ENCODE measurements at places on chromosomes 6 and 20.

DNA sequence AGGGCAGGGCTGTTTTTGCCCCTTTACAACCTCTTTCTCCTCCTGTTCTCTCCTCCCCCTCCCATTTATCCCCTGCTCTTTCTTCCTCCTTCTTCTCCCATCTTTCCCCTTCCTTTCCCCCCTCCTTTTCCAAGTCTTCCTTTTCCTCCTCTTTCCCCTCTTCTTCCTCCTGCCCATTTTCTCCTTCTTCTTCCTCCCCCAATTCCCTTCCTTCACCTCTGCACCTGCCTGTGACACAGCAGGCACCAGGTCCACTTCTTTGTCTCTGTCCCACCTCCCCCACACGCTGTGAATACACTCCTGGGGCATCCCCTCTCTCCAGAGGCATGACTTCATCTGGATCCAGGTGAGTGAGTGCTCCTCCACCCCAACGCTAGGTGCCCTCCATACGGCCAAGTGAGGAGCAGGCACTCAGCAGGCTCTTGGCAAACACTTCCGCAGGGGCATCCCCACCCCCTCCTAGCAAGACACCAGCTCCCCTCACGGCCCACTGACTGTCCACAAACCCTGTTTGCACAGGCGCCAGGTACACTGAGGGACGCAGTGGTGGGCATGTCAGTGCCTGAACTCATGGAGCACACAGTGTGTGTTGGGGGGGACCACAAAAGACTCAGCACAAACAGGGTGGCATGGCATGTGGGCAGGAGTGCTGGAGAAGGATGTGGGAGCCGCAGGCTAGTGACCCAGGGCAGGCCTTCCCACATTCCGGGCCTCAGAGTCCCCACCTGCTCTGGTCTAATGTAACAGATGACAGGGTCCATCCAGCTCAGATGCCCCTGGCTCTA is 10.7 kb upstream of the TLDC2 start:
- no peak for DNase-seq

- no peak for DNase-seq
Observed at GRCh38 chr20:43937591-43937990, 22.9 kb downstream of the TOX2 start.

- no peak for DNase-seq
Observed at GRCh38 chr20:35311409-35311808, 19.2 kb upstream of the FAM83C start.

DNA sequence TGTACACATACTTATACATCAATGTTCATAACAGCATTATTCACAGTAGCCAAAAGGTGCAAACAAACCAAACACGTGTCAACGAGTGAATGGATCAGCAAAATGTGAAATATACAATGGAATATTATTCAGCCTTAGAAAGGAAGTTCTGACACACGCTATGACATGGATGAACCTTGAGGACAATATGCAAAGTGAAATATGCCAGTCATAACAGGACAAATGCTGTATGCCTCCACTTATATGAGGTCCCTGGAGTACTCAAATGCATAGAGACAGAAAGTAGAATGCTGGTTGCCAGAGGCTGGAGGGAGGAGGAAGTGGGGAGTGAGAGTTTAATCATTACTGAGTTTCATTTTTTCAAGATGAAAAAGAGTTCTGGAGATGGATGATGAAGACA is 37.8 kb upstream of the IGF2R start:
- no peak for DNase-seq

DNA sequence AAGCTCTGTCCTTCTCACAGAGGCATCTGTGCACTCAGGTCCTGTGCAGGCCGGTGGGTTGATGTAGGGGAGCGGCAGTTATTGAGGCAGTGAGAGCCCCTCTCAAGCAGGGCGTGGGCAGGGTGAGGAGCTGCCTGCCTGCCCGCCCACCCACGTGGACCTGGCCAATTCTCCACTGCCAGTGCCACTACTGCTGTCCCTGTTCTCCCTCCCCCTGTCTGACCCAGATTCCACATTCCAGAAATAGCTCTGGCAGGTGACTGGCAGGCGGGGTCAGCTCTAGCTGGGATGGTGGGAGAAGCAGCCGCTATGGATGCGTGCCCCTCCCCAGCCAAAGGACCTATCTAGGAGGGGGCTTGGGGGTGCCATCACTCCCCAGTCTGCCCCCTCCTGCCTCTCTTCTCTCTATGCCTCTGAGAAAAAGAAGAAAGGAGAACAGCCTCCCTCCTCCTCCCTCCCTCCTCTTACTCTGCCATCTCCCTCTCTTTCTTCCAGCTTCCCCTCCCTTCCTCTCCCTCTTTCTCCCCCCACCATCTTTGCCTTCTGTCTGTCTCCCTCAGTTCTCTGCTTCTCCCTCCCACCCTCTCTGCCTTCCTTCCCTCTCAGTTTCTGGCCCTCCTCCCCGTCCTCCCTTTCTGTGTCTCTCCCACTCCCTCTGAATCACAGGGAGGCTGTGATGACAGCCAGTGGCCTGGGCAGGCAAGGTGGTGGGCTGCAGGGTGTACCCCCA is 86.5 kb upstream of the MYL9 start:
- DNase-seq: no peak

DNA sequence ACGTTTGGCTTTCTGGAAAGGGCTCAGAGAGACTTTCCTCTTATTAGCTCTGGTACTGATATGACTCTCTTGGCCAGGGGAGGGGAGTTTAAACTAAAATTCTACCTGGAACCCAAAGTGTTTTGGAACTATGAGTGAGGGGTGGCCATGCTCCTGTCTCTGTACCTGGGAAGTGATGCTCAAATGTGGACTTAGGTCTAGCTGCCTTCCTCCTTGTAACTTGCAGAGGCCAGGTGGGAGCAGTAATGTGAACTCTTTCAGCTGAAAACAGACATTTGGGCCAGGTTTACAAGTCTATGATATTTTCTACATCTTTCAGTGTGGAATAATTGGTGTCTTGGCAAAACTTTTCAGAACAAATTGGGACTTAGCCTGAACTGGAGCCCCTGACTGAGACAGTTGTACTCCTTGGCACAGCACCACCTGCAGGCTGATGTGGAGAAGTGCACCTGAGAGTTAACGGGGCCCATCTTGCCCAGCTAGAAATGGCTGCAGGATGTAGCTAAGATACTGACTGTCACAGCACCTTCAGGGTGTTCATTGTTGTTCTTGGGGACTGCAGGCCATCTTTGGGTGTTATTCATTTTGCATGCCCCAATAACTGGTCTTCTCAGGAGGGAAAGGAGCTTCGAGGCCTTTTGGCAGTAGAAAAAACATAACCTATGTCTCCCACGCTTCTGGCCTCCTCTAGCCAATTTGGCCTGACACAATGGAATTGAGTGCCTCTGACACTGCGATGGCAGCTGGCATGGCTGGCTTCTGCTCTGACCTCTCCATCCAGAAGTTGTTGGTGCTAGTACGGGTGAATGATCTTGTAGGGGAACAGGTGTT is 37.1 kb downstream of the CD109 start:
- peak; percentile 35 for DNase-seq

DNA sequence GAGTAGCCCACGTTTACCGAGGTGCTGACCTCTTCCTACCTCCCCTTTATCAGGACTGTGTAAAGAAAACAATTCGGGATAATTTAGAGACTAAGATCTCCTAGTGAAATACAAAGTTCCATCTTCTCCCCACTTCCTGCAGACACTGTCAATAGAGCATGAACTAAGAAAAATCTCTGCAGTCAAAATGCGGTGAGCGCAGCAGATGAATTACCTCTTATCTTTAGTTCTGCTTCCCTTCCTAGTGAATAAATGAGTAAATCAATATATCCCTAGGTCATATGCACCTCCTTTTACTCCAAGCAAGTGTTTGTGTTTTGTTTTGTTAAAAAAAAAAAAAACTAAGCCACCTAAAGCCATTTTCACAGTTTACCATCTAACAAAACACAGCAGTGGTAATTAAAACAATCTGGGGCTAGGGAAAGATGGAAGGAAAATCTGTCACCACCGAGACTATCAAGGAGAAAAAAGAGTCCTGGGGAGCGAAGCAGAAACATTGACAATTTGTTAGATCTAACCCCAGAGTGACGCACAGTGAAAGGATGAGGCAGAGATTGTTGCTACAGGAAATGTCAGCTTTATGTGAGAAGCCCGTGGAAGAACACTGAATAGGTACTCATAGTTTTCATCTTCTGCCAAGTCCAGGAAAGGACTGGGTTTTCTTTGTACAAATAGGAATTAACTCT is 159.4 kb upstream of the SPTLC3 start:
- no peak for DNase-seq

- DNase-seq: no peak
Observed at GRCh38 chr20:9021699-9022098, 47.2 kb upstream of the PLCB4 start.

- peak; percentile 94 for DNase-seq
Observed at GRCh38 chr6:166488076-166488685, 98.3 kb downstream of the RAMACL start.

DNA sequence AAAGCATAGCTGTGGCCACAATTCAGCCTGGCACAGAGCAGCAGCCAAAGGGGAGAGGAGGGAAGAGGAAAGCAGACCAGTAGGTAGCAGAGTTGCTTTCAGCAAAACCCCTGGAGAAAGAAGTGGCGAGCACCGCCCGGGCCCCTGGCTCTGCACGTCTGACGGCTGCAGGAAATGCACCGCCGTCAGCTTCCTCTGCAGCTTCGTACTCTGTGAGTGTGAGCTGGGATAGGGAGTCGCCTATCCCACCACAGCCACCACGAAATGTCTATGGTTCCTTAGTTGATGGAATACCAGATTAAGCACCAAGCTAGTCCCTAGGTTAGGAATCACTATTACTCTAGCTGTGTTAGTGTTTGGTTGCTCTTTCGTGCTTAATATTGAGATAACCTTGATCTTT is 79.9 kb upstream of the NAA20 start:
- DNase-seq: peak; percentile 73

DNA sequence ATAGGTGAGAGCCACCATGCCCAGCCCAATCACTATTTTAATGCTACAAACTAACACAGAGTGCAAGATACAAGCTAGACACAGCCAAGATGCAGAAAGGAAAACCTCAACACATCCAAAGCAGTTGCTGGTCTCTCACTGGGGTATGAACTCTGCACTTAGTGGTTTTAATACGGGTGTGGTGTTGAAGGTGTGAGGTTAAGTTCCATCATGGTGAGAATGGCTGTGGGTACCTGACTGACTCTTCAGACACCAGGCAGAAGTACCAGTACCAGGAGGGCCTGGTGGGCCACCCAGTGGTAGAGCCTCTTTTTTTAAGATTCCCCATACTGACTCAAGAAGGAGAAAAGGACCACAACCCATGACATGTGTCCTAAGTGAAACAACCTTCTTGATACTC is 13.0 kb downstream of the GNAS-AS1 start:
- no peak for DNase-seq

Measured in hematopoietic multipotent progenitor cell (in vitro differentiated cells).